Calu3 (cell line): ENCODE measurements at places on chromosomes 1 and 21. TPM values are rescaled to one million over a fixed set of nuclear protein-coding genes. Genes with fewer than 3 reads are reported as not detected.
A peak's percentile ranks its signal among the peaks of the same experiment; 100 is the strongest.

The DBT gene
- total RNA-seq, result 9.4 and 10.4 TPM in 2 replicates

DNA sequence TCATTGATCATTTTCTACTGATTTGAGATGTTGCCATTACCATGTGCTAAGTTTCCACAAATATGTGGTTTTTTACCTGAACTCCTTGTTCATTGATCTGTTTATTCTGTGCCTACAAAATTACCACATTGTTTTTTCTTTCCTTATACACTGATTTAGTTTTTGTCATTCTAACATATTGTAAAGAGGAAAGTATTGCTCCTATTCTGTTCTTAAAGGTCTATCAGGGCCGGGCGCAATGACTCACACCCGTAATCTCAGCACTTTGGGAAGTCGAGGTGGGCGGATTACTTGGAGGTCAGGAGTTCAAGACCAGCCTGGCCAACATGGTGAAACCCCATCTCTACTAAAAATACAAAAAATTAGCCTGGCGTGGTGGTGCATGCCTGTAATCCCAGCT is 75.1 kb downstream of the CAMTA1 start:
- DNase-seq, result peak; percentile 63

The USH2A gene
- not detected in 2 replicates for total RNA-seq

GRCh38 chr1:156115514-156116374 is 1.2 kb downstream of the LMNA start:
- peak; percentile 55 for DNase-seq

The ZNF436 gene
- total RNA-seq, result 5.8 and 6.1 TPM in 2 replicates

The LCA5L gene
- 1.7 and 2.0 TPM in 2 replicates for total RNA-seq

DNA sequence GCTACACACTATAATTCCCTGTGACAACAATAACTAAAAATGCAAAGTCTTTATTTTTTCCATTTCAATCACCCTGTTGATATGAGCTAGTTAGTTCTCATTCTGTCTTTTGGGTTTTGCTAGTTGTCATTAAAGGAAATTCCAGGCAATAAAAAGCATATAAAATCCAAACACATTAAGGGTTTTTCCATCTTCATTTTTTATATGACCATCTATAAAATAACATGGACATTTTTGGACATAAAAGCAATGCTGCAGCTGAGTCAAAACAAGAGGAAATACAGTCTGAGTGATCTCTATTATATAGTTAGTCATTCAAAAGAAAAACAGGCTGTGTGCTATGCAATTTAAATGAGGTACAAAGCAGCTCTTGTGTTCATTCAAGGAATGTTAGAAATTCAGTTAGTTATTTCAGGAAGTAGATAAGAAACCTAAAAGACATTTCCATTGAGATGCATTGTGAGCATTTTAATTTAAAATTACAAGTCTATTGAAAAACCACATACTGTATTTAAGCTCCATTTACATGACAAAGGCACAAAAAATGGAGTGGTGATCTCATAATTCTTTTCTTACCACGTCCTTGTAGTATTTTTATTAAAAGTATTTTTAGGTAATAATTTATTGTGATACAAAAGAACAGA is 67.3 kb upstream of the BCL10 start:
- no peak for DNase-seq

DNA sequence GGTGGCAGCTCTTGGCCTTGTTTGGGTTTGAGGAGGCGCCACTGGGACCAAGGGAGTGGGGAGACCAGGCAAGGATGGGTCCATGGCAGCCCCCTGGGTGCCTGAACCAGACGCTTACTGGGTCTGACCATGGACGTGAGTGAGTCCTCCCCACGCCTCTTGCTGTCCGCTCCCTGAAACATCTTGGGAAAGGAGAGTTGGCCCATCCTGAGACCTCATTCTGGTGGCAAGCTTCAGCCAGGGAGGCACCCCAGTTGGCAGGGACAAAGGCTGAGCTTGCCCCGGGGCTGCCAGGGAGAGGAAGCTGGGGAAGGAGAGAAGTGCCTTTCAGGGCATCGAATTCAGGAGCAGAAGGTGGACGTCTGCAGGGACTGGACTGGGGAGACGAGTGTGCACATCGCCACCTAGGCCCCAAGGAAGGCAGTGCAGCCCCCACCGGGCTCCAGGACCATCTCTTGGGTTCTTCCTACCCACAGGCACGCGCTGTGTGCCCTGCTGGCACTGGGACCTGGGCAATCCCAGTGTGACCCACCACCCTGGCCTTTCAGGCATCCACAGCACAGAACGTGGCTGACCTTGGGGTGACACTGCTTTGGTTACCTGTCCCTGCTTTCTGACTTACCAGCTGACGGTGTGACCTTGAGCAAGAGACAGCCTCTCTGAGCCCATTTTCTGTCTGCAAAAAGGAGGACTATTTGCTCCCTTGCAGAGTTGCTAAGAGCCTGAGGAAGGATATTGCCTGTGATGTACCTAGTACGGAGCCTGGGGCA is 132.9 kb upstream of the WNT4 start:
- peak; percentile 77 for DNase-seq

GRCh38 chr1:93001893-93002292 is 40.6 kb upstream of the DIPK1A start:
- no peak for DNase-seq

- no peak for DNase-seq
Measured at GRCh38 chr1:223331929-223332328, 32.0 kb downstream of the SUSD4 start.

GRCh38 chr1:172973424-172973823 is 77.3 kb downstream of the TNFSF18 start:
- no peak for DNase-seq

GRCh38 chr1:42684139-42684538 is 1.9 kb downstream of the YBX1 start:
- peak; percentile 25 for DNase-seq

GRCh38 chr1:100028765-100029164 is 59.0 kb downstream of the SLC35A3 start:
- no peak for DNase-seq

DNA sequence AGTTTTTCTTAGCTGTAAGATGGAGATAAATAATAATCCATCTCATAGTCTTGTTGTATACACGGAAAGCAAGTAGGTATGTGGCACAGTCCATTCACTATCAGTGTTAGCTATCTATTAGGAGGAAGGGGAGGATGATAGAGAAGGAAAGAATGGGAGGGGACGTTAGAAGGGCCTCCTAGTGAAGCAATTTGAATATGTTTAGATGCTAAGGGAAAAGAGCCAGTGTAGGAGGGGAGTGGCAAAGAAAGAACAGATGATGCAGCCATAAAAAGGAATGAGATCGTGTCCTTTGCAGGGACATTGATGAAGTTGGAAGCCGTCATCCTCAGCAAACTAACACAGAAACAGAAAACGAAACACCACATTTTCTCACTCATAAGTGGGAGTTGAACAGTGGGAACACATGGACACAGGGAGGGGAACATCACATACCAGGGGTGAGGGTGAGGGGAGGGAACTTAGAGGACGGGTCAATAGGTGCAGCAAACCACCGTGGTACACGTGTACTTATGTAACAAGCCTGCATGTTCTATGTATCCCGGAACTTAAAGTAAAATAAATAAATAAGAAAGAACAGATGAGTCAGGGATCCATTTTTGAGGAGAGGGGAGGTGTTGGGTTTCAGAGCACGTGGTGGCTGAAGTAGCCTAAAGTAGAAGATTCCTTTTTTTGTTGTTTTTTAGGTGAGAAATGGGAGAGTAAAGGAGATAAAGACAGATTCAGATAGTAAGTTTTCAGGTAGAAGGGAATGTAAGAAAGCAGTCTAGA is 124.1 kb downstream of the POU2F1 start:
- no peak for DNase-seq

The DISP1 gene
- 2.9 and 4.2 TPM in 2 replicates for total RNA-seq

GRCh38 chr1:198171667-198172540 is 15.1 kb downstream of the NEK7 start:
- no peak for DNase-seq

DNA sequence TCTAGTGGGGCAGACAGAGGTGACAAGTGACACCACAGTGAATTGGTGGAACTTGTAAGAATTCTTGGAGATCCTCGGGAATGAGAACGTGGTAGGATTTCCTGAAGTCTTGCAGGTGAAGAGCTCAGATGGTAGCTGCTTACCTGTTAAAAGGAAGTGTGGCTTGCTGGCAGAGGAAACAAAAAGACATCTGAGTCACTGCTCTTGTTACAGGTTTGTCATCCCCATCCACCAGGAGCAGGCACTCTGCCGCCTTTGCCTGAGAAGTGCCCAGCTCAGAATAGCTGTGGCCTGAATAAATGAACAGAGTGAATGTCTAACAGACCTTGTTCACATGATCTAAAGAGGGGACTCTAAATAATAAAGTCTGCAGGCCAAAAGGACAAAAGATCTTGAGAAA is 12.3 kb upstream of the ZSCAN20 start:
- no peak for DNase-seq

- DNase-seq, result no peak
Measured at GRCh38 chr1:204513117-204513716, 3.0 kb upstream of the MDM4 start.

The TP73 gene
- total RNA-seq, result 0.34 and 0.54 TPM in 2 replicates

The RCSD1 gene
- total RNA-seq, result not detected in 2 replicates

DNA sequence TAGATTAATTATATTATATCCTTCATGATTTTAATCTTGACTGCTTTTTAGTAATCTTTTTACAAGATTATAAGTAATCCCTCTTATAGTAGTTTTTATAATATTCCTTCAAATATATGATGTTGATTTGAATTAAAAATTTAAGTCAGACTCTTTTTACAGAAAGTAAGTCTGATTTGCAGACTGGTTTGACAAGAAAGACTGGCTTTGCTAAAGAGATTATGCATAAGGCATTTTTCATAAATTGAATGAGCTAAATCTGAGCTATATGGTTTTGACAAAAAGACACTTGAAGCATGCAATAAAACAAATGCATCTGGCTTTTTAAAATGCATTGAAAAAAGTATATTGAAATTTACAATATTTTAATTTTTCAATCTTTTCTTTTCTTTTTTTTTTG is 26.3 kb upstream of the CAMK1G start:
- no peak for DNase-seq

- DNase-seq, result peak; percentile 60
Measured at GRCh38 chr1:197924516-197925123, 7.4 kb downstream of the LHX9 start.

The SESN2 gene
- total RNA-seq, result 12.4 and 13.0 TPM in 2 replicates

- DNase-seq, result no peak
Measured at GRCh38 chr1:111988377-111988742, 1.1 kb downstream of the KCND3 start.

The HCN3 gene
- 11.8 and 19.6 TPM in 2 replicates for total RNA-seq

DNA sequence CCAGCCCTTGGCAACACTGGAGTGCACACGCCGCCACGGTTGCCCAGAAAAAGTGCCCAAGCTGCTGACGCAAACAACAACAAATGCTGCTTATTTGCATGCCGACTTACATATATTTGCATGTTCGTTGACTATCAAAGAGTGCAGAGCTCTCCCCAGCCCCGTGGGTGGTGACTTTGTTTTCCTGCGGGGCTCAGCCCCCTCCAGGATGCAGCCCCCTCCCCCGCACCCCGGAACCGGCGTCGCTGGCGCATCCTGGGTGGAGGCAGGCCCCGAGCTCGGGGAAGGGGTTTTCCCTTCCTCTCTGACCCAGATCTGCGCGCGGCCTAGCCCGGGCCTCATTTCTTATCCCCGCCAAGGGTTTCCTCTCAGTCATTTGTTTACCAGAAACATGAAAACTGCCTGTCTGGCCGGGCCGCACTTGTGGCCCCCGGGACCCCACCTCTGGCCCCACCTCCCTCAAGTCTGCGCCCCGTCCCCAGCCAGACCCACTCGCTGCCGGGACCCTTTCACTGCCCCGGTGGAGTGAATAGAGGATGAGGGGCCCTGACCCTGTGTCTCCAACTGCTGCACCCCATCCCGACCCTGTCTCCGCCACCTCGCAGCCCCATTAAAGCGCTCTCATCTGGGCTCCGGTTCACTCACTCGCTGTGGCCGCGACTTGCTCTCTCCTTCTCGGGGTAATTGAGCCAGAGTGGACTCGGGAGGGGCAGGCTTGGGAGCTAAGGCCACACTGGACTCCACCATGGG is 5.5 kb downstream of the TNFRSF25 start:
- DNase-seq, result no peak

- DNase-seq, result no peak
Measured at GRCh38 chr21:35045542-35046262, 3.4 kb downstream of the RUNX1 start.

DNA sequence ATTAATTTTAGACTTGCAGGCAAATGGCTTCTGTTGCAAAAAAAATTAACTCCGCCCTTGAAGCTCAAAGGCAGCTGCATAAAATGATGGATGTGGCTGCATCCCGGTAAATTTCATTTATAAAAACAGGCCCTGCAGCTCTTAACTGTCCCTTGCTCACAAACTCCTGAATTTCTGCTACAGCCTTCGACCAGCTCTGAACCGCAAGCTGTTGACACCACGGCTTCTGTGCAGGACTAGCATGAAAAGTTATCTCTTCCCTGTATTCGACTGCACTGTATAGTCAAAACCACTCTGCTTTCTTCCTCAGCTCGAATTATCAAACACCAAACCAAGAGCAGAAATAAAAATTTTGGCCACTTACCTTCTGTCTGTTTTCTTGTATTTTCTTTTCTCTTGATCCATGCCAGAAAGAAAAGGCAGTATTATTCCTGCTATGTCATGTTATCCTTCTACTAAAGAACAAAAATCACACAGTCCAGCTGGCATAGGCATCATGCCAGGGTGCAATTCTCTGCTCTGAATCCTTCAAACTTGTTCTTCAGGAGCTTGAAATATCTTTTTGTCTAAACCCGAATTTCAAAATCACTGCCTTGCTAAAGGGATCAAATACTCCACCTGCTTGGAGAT is 195.5 kb upstream of the NCAM2 start:
- no peak for DNase-seq

DNA sequence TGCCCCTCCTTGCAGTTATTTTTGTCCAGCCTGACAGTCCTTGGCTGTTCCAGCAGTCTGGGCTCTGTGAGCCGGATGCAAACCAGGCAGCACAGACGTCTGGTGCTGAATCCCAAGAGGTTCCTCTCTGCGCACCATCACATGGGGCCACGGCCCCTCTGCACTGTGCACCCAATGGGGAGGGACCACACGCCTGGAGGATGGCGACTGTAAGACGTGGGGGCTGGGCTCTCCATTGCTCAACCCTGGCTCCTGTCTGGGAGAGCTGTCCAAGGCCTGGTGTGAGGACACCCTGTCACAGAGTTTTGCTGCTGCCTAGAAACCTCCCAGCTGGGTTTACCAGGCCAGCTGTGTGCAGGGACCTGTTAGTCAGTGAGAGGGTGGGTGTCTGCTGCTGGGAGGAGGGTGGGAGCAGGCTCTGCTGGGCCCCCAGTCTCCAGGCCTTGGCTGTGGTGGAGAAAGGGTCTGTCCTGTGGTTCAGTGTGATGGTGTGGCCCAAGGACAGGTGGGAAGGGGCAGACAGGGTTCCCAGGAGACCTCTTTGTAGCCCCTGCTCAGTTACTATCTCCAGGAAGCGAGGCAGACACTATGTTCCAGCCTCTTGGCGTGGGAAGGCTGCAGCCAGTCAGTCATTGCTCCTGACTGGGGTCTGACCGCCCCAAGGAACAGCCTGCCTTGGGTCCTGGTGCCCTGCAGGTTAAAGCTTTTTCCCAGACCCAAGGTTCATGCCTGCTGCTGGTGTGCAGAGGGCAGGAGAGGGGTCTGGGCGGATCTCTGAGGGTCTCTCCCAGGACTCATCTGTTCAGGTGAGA is 13.8 kb downstream of the HEYL start:
- DNase-seq, result no peak

DNA sequence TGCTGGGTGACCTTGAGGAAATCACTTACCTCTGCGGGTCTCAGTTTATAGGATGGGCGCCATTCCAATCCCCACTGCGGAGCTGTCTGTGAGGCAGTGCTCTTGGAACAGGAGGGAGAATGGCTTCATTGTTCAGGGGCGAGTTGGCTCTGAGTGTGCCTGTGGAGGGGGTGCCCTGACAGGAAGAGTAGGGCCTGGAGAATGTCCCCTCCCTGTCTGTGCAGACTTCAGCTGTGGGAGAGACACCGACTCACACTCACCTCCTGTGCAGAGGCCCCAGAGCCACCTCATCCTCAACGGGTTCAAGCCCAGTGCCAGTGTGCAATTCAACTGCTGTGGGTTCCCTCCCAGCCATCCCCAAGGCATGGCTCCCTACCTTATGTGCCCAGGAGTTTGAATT is 17.1 kb downstream of the ADORA1 start:
- peak; percentile 56 for DNase-seq
